NCI-H2171 treated with DMSO at 0.1 percent for 48 hours (cell line): ENCODE measurements at places on chromosomes 2 and 18.

- no peak for DNase-seq
Measured at GRCh38 chr18:32264401-32264800, 74.6 kb downstream of the MEP1B start.

DNA sequence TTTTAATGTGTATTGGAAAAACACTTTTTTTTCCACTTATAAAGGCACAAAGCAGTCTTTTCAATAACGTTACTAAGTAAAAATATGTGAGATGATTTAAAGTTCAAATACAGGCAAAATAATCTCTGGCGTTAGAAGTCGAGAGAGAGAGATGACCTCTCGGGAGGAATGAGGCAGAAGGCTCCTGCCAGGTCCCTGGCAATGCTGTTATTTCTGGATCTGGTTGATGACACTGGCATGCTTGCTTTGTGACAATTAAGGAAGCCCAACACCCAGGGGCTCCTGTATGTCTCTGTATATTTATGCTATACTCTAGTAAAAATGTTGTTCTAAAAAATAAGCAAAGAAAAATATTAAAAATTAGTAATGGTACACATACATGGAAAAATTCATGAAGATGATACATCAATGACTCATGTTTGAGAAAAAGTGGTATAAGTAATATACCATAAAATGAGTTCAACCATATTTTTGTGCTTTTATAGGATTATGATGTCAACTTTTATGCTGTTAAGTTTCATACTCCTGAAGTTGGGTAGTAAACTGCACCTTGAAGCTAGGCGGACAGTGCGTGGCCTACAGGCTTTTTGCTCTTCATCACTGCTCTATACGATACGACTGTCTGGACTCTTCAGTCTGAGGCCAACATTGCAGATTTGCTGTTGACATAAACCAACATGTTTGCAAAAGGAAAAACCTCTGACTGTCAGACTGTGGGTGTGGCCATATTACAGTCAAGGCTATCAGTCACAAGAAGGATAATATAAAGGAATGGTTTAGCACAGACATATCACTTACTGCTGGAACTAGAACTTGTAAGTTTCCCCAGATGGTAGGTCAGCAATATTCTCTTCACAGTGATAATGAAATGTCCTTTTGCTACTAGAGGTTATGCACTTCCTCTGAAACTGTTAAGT, 19.8 kb downstream of the VPS4B start:
- DNase-seq = no peak

DNA sequence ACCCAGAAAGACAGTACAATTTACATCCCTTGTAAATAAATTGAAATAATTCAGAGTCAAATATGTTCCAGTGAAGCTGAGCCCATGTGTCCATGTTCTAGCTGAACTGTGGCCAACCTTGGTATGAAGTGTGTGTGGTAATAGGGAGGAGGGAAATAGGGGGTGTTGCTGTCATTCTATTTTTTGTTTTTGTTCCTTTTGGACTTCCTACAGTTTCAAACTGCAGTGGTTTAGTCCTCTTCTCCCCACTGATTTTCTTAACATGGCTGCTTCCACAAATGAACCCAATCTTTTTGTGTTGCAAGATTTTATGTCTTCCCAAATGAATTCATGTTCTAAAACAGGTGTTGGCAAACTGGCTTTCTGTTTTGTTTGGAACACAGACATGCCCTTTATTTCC, 156.9 kb downstream of the CCBE1 start:
- peak; percentile 39 for DNase-seq

DNA sequence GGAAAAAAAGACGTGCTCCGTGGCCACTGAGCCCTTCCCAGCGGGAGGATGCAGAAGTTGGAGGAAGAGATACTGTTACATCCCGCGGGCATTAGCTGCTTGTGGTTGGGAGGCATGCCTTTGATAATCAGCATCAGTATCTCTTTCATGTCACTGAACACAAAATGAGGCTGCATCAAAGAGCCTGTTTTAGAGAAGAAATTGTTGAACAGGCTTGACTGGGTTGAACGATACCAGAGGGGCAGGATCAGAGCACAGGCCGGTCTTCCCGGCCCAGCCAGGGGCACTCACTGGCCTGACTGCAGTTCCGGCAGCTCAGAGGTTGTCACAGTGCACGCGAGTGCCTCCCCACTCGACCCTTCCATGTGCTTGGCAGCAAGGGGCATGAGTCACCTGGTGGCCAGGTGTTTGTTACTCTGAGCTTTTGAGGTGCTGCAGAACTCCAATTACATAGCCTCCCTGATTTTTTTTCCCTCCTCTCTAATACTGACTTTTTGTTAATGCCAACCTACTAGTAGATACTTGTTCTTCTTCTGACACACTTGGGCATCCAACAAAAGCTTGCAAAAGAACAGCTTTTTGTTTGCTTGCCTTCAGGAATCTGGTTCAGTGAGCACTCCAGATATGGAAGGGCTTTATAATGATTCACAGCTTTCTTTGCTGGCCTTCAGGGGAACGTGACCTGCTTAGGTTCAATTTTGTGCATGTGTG, 121.6 kb downstream of the VAPA start:
- peak; percentile 85 for DNase-seq

DNA sequence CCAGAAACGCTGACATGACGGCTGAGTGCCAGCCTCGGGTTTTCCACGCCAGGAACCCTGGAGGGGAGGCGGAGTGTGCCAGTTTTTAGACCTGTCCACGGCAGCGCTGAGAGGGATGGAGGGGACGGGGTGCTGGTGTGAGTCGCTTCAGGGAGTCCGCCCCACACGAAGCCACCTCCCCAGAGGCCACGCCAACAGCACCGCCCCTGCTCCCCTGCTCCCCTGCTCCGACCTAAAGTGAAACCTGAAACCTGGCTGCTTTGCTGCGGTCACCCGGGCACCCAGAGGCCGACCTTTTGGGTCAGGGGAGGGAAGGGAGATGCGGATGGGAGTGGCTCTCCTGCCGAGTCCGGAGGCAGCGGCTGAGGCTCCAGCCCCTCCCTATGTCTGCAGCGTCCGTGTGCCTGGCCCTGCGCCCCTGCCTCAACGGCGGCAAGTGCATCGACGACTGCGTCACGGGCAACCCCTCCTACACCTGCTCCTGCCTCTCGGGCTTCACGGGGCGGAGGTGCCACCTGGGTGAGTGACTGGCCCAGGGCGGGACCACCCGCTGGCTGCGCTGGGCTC, 38.1 kb downstream of the SNED1 start:
- no peak for DNase-seq

DNA sequence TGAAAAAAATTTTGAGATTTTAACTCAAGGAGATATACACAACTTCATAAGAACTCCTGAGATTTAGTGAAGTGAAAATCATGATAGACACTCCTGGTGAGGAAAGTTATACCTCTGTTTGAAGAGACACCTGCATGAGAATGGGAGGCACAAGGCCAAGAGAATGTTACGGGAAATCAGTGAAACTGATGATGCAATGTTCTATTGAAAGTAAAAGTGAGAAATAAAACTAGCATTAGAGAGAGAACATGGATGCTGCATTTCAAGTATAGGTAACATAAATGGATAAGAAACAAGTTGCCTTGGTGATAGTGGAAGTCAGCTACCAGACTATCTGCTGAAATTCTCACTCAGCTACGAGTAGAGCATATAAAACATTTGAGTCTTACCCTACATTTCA, 562.1 kb upstream of the FANCL start:
- DNase-seq = no peak

- DNase-seq = no peak
Measured at GRCh38 chr18:56831988-56832387, 180.8 kb downstream of the WDR7 start.

GRCh38 chr18:13452388-13452811, 233.8 kb downstream of the LDLRAD4 start:
- no peak for DNase-seq

- DNase-seq = peak; percentile 95
Measured at GRCh38 chr2:12824351-12824777, 107.6 kb downstream of the TRIB2 start.

DNA sequence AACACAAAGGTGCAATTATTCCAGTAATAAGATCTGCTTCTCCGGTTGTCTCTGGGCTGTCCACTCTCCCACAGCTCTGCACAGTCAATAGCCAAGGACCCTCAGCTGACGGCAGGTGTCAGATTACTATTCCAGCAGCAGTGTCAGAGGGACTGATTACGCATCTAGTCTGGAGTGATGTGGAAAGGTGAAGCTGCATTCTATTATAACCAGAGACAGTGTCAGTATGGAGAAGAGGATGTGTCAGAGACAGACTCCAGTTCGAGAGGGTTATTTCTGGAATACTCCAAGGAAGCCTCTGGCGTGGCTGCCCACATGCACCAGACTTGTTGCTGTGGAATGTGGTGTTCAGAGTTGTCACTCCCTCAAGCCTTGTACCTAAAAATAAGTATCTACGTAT, 163.6 kb upstream of the TMEM200C start:
- peak; percentile 22 for DNase-seq

GRCh38 chr2:71669628-71670429, 216.5 kb downstream of the DYSF start:
- DNase-seq = no peak

DNA sequence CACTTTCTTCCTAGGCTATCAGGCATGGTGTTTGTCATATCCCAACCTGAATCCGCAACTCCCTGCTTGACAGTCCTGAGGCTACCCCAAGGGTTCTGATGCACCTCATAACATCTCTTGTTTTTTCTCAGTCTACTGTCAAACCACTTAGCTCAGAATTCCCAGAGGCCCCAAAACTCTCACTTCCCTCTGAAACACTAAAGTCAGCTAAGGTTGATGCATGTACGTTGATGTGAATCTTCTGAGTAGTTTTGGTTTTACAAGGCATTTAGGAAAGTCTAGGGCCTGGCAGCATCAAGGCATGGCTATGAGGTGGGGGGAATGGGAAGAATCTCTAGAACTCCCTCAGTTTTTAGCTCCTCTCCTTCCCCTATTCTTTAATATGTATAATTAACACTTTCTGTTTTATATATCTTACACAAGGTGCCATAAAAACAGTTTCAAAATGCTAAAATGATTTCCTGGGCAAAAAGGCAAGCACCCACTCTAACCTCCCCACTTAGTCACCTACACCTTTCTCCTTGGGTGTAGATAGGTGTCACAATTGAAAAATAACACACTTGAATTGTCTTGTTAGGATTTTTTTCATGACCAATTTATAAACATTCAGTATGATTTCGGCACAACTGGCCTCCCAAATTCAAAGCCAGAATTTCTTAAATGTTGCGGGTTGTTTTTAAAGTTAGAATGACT, 71.4 kb upstream of the TANK start:
- no peak for DNase-seq

DNA sequence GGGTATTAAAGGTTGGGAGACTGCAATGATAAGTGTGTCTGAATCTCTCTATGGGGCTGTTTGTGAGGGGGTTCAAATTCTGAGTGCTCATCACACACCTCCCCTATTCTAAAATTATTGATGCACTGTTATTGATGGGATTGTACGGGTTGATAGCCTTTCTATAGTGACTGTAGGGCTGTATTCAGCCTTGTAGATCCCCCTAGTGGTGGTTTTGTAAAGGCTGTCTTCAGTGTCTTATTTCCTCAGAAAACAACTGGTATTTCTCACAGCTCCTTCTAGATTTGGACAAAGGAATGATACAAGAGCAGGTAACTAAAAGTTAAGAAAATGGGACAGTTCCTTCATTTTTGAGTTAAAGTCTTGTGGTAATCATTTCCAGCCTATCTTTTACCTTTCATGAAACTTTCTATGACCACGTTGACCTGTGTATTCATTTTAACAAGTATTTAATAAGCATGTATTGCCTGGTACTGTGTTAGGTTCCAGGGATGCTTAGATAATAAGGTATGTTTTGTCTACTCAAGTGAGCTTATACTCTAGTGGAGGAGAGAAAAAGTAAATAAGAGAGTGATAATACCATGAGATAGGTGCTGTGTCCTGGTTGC, 21.2 kb downstream of the SMAD4 start:
- peak; percentile 51 for DNase-seq

- no peak for DNase-seq
Measured at GRCh38 chr2:56465491-56465890, 281.7 kb downstream of the CCDC85A start.

DNA sequence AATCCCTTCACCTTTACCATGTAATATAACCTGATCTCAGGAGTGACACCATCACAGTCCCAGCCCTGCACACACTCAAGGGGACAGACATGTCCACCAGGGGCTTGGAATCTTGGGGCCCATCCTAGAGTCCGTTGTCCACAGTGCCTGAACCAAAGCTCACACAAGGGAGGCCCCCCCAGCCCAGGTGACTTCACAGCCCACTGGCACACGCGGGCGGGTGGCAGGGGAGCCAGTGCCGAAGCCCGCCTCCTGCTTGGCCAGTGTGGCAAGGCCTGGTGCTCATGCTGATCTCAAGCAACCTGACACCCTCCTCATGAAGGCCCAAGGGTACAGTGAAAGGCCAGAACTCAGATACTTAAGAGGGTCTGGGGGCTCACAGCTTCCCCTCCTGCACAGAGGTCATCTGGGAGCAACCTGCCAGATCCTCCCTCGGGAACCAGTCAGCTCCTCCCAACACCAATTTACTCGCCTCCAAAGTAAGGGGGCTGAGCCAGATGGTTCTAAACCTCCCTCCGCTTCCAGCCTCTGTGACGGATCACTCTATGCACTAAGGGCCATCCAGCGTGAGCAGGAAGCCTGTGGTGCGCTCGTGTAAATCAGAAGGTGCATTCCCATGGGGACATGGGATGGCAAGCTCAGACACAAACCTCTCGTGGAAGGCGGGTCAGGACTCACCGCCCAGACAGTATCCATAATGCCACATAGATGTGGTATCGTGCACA, 3.2 kb upstream of the RAB17 start:
- DNase-seq = peak; percentile 83

DNA sequence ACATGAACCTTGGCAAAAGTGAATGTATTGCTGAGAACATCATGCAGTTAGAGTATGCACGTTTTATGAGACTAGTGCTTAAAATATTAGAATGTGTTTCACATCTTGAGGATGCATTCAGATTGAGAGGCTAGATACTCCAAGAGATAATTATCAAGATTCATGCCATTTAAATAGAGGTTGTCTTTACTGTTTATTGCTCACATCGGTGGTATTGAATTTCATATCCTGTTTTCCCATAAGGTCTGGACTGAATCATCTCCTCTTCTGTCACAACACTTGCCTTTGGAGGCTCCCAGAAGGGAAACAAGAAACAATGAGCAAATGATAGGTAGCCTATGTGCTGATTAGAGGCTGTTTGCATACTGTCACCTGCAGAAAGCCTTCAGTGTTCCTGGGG, 83.8 kb downstream of the CLHC1 start:
- peak; percentile 80 for DNase-seq

- no peak for DNase-seq
Measured at GRCh38 chr2:21057097-21057496, 13.2 kb upstream of the APOB start.

- no peak for DNase-seq
Measured at GRCh38 chr2:85318222-85319074, 9.3 kb downstream of the TGOLN2 start.

- DNase-seq = no peak
Measured at GRCh38 chr18:8803063-8803795, 97.9 kb downstream of the MTCL1 start.
